Activated naive CD4-positive, alpha-beta T cell treated with anti-CD3 and anti-CD28 coated beads, Interleukin-2, amount 10 ng/mL, durations not matched to agents 7 days and 5 days (primary cell): ENCODE measurements at places on chromosomes 1 and 21.

DNA sequence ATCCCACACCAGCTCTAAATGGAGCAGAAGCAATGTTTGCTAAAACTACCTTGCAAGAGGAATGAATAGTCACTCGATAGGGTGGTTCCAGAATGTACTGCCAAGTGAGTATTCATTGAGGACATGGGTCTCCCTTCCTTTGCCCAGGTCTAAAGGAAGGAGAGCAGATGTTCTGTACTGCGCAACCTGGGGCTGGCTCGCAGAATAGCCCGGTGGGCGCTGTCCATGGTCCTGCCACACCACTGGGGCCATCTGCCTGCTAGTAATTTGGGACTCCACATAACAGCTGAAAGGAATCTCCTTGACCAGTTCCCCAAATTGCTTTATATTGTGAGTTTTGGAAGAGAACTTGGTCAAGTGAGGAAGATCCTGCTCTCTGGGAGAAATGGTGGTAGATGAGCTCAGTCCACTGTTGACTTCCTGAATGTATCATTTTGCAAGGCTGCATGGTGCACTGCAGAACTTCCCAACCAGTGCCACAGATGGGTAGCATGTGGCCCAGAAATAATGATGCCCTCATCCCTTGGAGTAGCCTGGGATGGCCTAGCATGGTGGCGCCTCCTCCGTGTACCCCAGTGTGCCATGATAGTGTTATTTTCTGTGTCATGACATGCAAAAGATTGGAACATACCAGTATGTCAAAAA is 5.7 kb downstream of the SLC6A17 start:
- DNase-seq = peak; percentile 77

DNA sequence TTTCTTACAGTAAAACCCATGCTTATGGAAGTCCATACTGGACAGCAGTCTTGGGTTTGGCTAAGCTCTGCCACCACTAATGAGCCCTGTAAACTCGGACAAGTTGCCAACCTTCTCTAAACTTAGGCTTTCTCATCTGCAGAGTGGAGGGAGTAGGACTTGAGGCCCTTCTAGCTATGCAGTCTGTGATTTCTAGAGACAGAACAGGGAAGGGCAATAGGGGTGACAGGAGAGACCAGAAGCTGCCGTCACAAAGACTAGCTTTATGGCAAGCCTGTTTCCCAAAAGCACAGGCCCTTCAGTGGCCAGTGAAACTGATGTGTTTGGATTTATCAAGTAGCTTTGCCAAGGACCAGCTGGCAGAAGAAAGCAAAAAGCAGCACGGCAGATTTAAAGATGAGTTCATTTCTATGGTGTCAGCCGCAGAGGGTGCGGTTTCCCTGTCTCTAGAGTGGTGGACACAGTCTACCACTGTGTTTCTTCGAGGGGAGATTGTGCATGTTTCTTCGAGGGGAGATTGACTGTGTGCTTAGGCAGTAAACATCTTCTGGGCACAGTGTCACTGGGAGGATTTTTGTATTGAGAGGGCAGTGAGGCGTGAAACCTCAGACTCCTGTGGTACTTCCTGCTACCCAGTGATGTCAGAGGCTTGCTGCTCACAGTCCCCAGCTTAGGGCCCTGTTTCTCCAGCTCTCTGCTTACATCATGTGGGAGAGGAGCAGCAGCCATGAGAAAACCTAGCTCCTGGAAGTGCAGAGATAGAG is 119.0 kb downstream of the ROR1 start:
- DNase-seq = no peak

- no peak for DNase-seq
These were observed 186.1 kb upstream of the CAMK1G start for GRCh38 chr1:209397371-209397770.

GRCh38 chr1:20410503-20410902 is 75.5 kb downstream of the CAMK2N1 start:
- no peak for DNase-seq

DNA sequence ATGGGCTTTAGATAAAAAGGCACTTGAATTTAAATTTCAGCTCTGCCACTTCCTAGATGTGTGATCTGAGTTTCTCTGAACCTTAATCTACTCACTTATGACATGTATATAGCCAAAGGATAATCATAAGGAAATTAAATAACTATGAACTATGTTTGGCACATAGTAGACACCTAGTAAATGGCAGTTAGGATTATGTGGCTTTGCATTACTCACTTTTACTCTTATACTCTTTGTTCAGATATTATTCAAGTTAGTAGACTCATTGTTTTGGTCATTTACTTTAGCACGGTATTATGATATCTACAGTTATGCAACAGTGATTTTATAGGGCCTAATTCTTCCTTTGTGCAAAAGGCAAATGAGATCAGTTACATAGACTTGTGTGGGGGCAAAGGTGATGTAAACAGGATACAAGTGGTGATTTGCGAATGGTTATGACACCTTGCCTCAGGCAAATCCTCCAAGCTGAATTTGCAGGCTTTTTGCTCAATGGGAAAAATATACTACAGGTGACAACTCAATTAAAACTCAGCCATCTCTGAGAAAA is 297.2 kb upstream of the PBX1 start:
- no peak for DNase-seq

GRCh38 chr1:162094271-162094670 is 24.8 kb downstream of the NOS1AP start:
- DNase-seq = no peak

- no peak for DNase-seq
These were observed 26.2 kb upstream of the KIF26B start for GRCh38 chr1:245128381-245129101.

- DNase-seq = no peak
These were observed 3.0 kb upstream of the SMYD2 start for GRCh38 chr1:214277704-214278635.

DNA sequence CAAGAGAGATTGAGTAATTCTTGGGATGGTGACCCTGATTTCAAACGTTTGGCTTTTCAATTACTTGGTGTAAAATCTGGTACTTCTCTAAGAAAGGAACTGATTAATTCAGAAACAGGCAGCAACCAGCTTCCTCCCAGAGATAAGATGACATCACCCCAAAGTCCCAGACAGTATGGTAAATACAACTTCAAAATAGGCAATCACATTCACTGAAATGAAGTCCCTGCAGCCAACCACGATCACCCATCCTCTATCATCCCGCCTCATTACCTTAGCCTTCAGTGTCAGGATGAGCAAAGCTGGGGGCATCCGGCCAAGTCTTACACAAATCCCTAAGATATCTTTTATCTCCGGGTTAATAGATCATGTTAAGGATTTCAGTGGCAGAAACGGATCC is 26.4 kb upstream of the RUNX1 start:
- DNase-seq = no peak

GRCh38 chr21:25997788-25998611 is 172.6 kb downstream of the APP start:
- no peak for DNase-seq

GRCh38 chr1:226292874-226293552 is 16.0 kb downstream of the LIN9 start:
- DNase-seq = no peak

GRCh38 chr1:244041466-244042120 is 9.5 kb upstream of the ZBTB18 start:
- no peak for DNase-seq

DNA sequence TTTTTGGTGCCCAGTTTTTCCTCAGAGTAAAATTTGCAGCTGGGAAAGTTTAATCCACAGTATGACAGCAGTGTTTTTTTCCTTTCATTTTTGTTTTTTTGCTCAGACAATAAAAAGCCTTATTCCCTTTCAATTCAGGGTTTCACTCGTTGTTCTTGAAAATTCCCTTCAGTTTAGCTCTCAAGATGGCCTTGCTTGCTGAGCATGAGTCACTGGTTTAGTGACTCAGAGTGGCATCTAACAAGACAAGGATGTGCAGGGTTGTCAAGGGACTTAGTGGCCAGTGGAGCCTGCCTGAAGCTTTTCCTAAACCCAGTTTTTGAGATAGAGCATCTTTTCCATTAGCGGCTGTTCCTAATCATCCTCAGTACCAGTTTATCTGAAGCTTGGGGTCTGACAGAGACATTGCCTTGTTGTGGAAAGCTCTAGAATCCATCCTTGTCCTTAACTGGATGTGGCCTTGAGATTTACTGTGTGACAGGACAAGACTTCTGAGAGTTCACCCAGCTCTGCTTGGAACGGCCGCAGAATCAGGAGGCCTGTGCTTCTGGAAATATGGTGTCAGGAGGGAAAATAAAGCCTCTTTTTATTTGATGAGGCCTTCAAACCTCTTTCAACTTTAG is 48.4 kb upstream of the DNAJC6 start:
- DNase-seq = no peak

- DNase-seq = no peak
These were observed 21.8 kb downstream of the DHRS3 start for GRCh38 chr1:12596007-12596821.

DNA sequence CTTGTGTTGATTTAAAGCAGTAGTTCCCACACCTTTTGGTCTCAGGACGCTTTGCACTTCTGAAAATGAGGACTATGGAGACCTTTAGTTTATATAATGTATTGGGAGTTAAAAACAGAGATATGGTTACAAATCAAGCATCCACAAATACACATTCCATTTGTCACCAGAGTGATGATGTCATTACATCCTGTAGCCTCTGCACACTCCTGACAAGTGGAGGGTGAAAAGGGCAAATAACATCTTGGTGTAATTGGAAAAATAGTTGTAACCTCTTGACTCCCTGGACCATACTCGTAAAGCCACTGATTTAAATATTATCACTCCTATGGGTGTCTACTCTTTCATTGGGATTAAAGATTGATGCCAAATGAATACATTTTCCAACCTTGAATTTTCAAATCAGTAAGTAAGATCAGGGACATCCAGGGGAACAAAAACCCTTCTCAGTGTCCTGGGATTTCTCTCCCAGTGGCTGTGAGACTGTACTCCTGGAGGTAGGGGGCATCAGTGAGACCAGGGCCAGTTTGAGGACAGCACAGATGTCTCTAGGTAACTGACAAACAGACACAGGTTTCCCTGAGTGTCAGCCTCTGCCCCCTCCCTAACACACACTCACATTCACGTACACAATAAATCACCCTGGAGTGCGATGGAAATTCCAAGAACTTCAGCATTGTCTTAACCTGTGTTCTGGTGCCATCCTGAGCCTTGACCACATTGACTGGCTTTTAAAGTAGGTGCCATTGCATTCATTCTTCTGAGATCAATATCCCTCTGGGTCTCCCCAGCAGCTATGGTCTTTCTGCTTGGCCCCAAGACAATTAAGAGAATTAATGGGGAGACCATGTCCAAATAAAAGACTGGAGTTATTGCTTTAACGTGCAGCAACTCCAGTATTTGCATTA is 63.0 kb downstream of the NR5A2 start:
- DNase-seq = no peak

GRCh38 chr1:152110860-152111514 is 4.3 kb downstream of the TCHH start:
- DNase-seq = peak; percentile 52

DNA sequence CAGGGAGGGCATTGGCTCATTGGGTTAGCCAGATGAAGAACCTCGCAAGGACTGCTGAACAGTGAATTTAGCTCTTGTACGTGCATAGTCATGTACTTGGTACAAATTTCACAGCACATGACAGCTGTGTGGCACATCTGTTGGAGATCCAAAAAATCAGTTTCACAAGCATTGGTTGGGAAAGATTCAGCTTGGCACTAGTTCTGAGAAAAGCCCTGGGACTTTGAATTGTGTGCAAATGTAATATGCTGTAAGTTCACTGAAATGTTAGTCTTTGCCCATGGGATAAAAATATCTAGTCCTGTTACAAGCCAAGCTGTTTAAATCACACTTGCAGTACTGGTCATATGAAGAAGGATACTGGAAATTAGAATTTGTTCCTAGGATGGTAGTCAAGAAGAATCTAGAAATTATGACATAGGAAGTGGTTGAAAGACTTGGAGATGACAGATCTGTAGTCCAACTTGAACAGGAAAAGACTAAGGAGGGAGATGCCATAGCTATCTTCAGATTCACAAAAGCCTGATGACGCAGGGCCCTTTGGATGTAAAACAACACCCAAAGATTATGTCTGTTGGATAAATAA is 19.2 kb downstream of the LAMC2 start:
- no peak for DNase-seq

- DNase-seq = no peak
These were observed 6.5 kb downstream of the CD34 start for GRCh38 chr1:207904391-207904790.

DNA sequence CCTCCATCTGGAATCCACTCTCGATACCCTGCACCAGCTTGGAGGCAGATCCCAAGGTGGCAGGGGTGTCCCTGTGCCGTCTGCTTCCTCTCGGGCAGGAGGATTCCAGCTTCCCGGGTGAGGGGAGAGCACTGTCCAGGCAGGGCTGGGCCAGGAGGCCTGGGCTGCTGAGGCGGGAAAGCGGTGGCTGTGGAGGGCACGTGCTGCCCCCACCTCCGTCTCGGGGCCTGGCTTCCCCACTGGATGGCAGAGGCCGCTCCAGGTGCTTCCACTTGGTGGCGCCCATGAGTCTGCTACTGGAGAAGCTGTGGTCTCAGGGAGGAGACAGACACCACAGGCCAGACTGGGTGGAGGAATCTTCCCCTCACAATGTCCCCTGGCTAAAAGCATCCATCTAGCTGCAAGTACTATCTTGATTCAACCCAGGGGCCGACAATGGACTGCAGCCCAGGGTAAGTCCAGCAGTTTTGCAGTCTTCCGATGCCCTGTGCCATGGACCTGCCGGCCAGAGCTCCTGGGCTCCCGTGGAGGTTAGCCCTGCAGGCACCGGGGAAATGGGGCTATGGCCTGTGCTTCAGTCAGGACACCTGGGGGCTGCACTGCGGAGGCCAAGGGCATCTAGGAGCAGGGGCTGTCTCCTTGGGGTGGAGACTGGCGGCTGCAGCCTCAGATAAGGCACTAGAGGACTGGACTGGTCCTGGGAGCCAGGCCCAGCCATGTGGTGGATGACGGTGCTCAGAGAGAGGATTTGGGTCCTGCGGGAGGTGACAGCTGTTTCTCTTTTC is 41.3 kb upstream of the EIF4G3 start:
- peak; percentile 59 for DNase-seq
